ENCODE measurements at places on chromosomes 12 and 14. TPM values are rescaled to one million over a fixed set of nuclear protein-coding genes. Genes with fewer than 3 reads are reported as not detected.

The AKT1 gene
- total RNA-seq: 179 TPM

The ZNF84 gene
- total RNA-seq: 59.7 TPM

The GPR137C gene
- total RNA-seq: 4.2 TPM

The NUBPL gene
- total RNA-seq: 13.2 TPM

The C14orf132 gene
- total RNA-seq: 42.1 TPM

The SAMD15 gene
- total RNA-seq: 7.8 TPM

The CCDC184 gene
- 12.6 TPM for total RNA-seq

The SLC38A1 gene
- total RNA-seq: 135 TPM

The ST8SIA1 gene
- 64.7 TPM for total RNA-seq

The PDZRN4 gene
- 1.8 TPM for total RNA-seq

The GPATCH2L gene
- 73.1 TPM for total RNA-seq

The TTC9 gene
- 4.2 TPM for total RNA-seq

The LGMN gene
- total RNA-seq: 37.0 TPM
